Activated CD8-positive, alpha-beta memory T cell treated with anti-CD3 and anti-CD28 coated beads for 1 hour (primary cell): ENCODE measurements at places on chromosomes 16 and 17.

DNA sequence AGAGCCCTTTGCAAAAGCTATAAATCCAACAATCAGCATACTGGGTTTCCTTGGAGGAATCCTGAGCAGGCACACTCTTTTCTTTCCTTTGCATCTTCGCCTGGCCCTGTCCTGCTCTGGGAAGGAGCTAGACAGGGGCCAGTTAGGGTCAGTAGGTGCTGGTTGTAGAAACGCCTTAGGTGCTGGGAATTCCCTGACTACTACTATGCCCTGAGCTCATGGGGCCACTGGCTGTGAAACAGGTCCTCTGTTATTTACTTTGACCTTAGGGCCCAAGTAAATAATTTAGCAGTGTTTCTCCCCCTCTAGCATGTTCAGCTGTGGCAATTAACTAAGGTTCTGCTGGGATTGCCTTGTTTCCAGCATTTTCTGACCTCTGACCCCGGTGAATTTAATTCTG is 15.8 kb upstream of the WSCD1 start:
- no peak for DNase-seq

- DNase-seq, result no peak
Measured at GRCh38 chr17:75950855-75951554, 10.2 kb upstream of the FBF1 start.

- no peak for DNase-seq
Measured at GRCh38 chr17:69609473-69610305, 195.2 kb downstream of the MAP2K6 start.

GRCh38 chr17:48985436-48986245 is 11.5 kb upstream of the IGF2BP1 start:
- no peak for DNase-seq

GRCh38 chr17:81888988-81889595 is 2.3 kb downstream of the ALYREF start:
- DNase-seq, result no peak

GRCh38 chr17:80585890-80586845 is 41.5 kb downstream of the RPTOR start:
- DNase-seq, result no peak

DNA sequence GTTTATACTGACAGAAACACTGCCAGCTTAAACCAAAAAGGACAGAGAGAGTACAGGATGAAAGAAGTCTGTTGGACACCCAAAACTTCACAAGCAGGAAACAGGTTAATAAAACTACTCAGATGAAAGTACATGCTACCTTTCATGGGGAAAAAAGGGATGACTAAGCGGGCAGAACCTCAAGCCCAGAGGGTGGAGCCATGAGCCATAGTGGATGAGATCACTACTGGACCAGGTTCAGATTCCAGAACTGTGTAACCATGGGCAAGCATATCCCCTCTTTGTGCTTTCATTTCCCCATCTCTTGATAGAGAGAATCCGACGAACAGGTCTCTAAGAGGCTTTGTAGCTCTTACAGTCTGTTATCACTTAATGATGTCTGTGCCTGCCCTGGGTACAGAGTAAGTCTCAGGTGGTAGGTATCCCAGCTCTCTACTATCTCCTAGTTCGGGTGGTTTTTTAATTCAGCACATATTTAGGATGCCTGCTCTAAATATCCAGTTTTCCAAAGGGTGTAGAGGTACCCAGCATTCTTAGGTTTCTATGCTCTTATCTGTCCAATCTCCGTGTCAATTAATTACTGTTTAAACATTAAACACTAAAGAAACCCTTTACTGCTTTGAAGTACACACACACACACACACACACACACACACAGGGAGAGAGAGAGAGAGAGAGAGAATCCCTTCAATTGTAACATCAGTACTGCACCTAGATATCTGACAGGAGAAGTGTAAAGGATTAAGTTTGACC is 206.7 kb downstream of the ZNF423 start:
- DNase-seq, result no peak

DNA sequence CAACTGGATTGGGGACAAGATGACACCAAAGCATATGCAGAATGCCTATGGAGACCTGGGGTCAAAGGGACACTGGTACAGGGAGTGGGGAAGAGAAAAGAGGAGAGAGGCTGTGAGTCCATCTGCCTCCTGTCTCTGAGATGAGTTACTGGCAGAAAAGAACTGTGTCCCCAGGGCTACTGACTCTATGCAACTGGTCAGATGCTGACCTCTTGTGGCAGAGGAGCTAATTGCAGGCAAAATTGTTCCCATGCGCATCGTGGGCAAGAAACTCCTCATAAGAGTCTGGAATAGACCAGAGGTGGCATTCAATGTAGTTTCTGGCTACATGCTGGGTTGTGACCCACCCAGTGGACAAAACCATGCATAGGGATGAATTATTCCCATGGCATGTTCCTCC is 26.1 kb upstream of the MLKL start:
- no peak for DNase-seq

DNA sequence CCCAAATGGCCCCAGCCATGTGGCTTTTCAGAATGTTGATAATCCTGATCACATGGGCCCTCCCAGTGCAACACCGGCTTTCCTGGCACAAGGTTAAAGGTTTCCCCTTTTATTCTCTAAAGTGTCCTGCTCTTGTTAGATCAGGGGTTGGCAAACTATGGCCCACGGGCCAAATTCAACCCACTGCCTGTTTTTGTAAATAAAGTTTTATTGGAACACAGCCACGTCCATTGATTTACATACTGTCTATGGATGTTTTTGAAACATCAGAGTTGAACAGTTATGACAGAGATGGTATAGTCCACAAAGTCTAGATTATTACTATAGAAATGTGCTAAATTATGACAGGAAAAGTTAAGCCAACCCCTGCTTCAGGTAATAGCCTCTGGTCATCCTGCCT is 157.3 kb downstream of the ZFHX3 start:
- no peak for DNase-seq

DNA sequence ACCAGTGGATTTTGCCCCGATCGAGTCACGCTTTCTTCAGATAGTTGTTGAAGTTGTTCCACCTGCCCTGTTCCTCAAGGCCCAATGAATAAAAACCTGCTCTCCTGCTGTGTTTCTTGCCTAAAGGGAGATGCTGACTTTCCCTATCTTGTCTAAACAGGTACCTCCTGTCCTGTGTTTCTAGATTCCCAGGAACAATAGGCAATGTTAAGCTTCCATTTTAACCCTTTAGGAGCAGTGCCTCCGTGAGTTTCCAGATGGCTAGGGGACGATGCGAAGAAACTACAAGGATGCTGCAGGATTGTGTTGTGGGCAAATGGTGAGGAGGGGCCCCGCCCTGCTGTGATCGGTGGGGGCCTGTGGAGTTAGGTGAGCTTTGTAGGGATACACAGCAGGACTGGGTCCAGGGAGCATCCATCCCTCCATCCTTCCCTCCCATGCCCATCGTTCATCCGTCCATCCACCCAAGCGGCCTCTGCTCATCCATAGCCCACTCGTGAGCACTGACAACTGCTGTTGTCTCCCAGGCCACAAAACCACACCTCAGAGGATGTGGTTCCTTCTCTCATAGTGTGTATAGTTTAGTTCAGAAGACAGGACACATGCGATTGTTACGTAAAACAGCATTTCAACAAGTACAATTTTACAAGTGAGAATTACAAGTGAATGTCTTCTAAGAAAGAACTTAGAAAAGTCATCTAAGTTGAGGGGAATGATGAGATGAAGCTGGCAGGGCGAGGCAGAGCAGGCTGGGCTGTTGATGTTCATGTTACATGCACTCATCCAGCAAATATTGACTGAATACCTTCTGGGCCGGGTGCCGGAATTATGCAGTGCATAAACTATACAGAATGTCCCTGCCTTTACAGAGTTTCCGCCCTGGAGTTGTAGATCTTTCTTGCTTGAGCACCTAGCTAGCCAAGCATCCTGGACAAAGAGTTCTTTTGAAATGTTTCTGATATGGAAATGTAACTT is 5.2 kb downstream of the ARSG start:
- no peak for DNase-seq

GRCh38 chr17:47317119-47317518 is 6.6 kb upstream of the EFCAB13 start:
- DNase-seq, result no peak

DNA sequence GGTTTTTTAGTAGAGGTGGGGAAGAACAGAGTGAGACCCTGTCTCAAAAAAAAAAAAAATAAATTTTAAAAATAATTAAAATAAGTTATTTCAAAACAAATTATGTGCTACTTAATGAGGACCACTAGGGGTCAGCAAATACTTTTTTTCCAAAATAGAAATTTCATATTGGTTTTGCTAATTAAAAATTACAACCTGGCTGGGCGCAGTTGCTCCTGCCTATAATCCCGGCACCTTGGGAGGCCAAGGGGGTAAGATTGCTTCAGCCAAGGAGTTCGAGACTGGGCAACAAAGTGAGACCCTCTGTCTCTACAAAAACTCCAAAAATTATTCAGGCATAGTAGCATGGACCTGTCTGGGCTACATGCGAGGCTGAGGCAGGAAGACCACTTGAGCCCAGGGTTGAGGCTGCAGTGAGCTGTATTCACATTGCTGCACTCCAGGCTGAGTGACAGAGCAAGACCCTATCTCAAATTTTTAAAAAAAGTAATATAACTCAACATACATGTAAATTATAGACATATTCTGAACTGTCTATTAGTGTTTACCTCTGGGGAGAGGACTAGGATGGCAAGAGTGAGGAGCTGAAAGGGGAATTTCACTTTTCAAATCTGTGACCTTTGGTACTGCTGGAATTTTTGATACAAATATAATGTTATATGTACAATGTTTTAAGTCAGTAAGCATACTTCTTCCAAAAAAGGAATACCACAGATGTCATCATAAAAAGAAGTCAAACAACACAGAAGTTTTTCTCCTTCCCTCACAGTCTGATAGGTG is 8.1 kb downstream of the MEIOB start:
- no peak for DNase-seq

DNA sequence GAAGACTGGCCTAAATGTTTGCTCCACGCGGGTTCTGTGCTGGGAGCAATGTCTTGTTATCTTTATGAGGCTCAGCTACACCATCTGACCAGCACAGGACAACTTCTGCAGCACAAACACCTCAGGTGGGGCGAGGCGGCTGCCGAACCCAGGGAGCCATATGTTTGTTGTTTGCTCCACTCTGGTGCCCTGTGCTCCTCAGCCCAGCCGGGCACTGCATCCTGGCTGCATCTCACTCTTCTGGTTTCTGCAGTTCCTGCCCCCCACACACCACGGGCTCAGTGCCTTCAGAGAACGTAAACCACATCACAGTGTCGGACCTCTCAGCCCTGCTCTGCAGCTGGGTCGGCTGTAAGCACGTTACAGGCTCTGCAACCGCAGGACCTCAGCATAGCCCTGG is 32.4 kb downstream of the MXRA7 start:
- DNase-seq, result no peak

DNA sequence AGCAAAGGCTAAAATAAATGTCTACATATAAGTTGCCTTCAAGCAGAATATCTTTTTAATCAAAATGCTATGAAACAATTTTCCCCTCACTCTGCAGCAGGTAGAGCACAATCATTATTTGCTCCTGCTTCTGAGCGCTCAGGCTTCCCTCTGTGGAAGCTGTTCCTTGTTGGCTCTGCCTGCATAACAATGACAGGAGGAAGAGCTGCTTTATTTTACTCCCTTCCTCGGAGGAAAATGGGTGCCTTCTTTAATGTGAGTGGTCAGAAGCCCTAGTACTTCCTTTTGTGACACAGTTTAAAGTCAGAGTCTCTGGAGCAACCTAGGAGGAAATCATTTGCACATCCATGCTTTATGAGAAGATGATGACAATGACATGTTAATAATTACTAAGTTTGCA is 492.1 kb downstream of the CDH8 start:
- no peak for DNase-seq
